ENCODE measurements at places on chromosomes 12 and 14. TPM values are rescaled to one million over a fixed set of nuclear protein-coding genes. Genes with fewer than 3 reads are reported as not detected.

CLEC9A gene
- total RNA-seq = not detected

RTRAF gene
- 140 TPM for total RNA-seq

RNASE2 gene
- total RNA-seq = not detected

SMCO3 gene
- not detected for total RNA-seq

PLEKHD1 gene
- not detected for total RNA-seq

ENDOU gene
- not detected for total RNA-seq

BCL2L2 gene
- total RNA-seq = 11.4 TPM

All from mammary microvascular endothelial cell (primary cell).